ENCODE measurements at places on chromosomes 3 and 15.

- no peak for DNase-seq
Observed at GRCh38 chr3:127706312-127706711, 33.6 kb downstream of the ABTB1 start.

DNA sequence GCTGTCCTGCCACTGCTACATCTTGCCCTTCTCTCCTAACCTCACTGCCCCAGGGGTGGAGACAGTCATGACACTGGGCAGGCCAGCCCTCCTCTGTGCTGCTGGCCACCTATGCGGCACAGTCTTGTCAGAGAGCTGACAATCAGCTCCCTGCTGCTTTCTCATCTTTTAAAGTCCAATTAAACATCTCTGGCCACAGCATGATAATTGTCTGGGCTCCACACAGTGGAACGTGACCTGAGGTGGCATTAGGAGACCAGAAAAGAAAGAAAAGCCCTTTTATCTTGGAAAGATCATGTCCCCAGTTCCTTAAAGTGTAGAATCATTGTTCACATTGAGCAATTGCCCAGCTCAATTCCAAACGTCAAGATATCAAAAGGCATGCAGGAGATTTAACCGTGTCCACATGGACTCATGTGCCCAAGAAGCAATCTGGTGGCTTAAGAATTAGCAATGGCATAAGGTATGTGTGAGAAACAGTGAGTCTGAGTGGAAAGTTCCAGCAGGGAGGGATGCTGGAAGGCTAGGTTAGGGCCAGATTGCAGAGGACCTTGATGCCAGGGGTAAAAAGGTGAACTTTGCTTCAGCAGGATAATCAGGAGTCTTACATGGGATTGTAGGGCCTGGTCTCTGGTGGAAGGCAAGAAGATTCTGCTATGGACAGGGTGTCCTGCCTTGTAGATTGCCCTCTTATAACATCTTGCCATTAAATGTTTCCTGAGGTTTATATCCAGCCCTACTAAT, 15.3 kb upstream of the CACNA1D start:
- no peak for DNase-seq

- DNase-seq = no peak
Observed at GRCh38 chr15:81723113-81723651, 322.6 kb downstream of the MEX3B start.

DNA sequence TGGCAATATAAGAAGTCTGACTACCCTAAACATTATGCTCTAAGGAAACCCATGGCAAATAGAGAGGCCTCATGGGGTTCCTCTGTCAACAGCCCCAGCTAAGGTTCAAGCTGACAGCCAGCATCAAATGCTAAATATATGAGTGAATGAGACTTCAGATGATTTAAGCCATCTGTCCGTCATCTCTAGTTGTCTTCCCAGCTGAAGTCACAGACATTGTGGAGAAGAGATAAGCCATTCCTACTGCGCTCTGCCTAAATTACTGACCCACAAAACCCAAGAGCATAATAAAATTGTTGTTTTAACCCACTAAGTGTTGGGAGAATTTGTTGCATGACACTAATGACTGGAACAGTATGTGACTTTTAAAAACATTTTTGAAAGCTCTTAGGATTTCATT, 87.3 kb upstream of the IGSF10 start:
- no peak for DNase-seq

DNA sequence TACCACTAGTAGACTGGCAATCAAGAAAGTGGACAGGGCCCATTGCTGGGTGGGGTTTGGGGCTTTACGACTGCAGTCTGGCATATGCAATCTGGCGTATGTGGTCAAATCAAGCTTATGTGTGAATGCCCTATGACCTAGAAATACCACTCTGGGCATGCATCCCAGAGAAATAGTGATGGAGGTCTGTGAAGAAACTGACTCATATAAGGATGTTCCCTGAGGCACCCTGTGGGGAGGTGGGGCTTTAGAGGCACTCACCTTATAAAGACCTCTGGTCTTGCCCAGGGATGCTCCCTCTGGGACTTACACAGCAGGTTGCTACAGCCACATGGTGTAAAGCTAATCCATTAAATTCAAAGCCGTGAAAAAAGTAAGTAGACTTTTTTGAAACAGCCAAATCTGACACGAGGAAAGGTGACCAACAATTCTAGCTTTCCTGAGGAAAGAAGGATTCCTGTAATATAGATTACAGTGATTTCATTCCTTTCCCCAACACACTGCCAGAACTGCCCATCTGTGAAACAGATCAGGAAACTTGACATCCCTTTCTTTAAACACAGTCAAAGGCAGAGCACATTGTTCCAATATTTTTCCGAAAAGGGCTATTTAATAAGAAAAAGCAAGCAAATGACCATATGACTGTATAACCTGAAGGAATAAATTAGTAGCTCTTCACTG, 13.6 kb downstream of the RARRES1 start:
- DNase-seq = peak; percentile 79

DNA sequence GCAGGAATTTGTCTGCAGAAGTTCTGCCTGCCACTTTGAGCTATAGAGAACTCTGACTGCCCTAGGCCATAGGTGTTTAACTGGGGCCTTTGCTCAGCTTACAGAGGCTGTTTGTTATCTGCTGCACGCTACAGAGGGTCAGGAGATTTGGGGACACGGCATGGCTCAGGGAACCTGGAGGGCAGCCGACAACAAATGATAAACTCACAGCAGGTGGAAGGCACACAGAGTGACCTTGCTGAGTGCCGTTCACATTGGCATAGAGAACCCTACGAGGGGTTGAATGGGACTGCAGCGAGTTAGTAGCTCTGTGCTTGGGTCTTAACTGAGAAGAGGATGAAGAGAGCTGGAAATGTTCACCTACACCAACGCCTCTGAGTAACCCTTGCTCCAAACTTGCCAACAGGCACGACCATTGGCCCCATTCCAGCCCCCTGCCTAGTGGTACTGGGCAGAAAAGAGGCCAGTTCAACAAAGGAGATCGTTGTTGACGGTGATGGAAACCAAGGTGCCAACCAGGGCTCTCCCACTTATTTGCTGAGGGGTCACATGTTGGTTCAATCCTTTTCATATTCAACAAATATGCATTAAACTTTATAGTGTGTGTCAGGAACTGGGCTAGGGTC, 301.1 kb downstream of the NTRK3 start:
- no peak for DNase-seq

DNA sequence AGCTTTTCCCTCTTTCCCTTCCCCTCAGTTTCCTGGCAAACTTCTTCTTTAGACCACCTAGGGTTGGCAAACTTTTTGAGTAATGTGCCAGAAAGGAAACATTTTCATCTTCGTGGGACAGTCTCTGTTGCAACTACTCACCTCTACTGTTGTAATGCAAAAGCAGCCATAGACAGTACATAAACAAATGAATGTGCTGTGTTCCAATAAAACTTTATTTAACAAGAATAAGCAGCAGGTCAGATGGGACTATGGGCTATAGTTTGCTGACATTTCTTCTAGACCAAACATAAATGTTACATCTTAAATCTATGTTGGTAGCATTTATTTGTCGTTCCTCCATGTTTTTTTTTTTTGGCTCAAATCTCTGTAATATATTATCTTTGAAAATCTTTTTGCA, 552.4 kb downstream of the EDEM1 start:
- DNase-seq = no peak

GRCh38 chr3:151789853-151790463, 24.0 kb upstream of the AADAC start:
- no peak for DNase-seq

DNA sequence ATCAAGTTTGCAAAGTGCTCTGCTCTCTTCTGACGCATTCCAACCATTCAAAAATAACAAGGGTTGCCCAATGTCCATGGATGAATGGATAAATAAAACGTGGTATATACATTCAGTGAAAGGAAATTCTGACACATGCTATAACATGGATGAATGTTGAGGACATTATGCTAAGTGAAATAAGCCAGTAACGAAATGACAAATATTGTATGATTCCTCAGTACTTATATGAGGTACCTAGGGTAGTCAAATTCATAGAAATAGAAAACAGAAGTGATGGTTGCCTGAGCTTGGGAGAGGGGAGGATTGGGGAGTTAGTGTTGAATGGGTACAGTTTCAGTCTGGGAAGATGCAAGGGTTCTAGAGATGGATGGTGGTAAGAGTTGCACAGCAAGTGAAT, 33.9 kb downstream of the SH3BP5 start:
- no peak for DNase-seq

DNA sequence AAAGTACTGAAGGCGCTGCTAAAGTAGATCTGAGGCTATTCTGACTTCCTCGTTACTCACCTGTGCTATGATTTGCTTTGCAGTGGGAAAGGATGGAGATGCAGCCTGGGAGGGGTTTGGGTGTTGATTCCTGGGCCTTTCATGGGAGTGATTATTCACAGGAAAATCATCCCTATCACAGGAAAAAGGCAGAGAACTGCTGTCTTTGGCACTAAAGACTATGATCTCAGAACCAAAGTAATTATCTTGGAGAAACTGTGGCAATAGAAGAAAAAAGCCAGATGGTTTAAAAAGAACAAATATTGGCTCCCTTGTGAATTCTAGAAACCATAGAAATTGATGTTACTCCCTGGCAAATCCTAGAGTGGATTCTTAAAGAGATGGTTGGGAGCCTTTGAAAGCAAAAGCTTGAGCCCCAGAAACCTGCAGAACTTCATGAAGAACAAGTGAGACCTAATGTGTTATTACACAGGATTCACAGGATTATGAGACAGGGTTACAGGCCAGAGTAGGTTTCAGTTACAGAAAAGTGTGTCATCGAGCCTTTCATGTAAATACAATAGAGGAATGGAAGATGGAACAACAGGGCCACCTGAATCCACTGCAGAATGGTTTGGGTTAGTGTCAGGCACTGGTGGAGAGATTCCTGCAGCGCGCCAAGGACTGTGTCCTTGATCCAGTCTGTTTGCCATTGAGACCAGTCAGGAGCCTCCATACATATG, 85.7 kb downstream of the OXNAD1 start:
- DNase-seq = peak; percentile 77

- DNase-seq = peak; percentile 91
Observed at GRCh38 chr3:112635674-112636073, 5.3 kb downstream of the CCDC80 start.

GRCh38 chr3:124032881-124033359, 41.0 kb upstream of the ROPN1 start:
- peak; percentile 74 for DNase-seq

GRCh38 chr3:42257007-42257406, 9.0 kb downstream of the CCK start:
- no peak for DNase-seq

GRCh38 chr3:44264146-44264545, 22.5 kb downstream of the TOPAZ1 start:
- DNase-seq = no peak

DNA sequence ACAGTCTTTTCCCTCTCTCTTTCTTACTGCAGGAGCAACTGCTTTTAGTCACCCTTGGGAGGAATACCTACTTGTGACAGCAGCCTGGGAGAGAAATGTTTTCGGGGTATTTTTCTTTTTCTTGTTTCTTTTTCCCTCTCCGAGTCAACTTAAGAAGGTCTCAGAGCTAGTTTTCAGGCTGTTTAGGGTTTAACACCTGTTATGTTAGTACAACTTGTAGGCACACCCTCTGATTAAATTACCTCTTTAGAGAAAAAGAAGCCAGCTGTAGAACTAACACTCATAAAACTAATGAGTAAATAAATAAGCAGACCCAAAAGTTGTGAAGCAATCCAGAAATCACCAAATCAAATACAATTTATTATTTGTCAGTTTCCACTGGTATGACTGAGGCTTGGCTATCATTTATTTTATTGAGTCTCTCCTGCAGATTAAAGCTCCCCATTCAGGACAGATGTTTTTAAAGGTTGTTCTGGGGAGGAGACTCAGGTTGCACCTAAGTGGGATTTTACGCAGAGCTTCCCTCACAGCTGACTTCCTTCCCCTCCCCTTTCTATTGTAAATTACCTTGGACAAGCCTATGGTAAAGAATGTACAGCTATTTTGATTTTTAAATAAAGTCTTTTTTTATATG, 112.5 kb downstream of the FOXB1 start:
- DNase-seq = no peak

GRCh38 chr3:164418414-164418813, 659.9 kb downstream of the SI start:
- DNase-seq = no peak

GRCh38 chr3:119457246-119457645, 6.2 kb downstream of the TMEM39A start:
- no peak for DNase-seq

DNA sequence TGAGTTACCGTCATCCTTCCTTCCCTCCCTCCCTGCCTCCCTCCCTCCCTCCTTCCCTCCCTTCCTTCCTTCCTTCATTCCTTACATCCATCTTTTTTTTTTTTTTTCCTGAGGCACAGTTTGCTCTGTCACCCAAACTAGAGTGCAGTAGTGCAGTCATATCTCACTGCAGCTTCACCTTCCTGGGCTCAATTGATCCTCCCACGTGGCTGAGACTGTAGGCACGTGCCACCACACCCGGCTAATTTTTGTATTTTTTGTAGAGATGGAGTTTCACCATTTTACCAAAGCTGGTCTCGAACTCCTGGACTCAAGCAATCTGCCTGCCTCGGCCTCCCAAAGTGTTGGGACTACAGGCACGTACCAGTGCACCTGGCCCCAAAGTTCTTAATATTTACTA, 25.8 kb downstream of the USP3 start:
- DNase-seq = no peak

DNA sequence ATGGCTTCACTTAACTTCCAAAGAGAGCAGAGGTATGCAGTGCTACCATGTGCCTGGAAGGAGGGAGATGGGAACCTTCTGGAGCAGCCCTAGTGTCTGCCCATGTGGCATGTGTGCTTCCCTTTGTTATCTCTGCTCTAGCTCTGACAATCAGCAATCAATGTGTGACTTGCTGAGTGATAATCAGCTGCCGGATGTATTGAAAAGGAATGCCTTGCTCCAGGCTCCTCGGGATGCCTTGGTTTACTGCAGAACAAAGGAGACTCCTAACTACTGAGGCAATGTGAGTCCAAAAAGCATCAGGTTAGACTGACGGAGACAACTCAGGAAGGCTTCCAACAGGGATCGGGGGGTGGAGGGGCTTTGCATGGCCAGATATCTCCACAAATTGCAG, 36.0 kb upstream of the CORO2B start:
- DNase-seq = no peak

GRCh38 chr15:40543631-40544294, 21.1 kb downstream of the CCDC32 start:
- DNase-seq = no peak

- no peak for DNase-seq
Observed at GRCh38 chr3:185645596-185646381, 59.7 kb downstream of the SENP2 start.

All from stromal cell of bone marrow (primary cell).